ENCODE measurements at places on chromosomes 5 and 9. TPM values are rescaled to one million over a fixed set of nuclear protein-coding genes. Genes with fewer than 3 reads are reported as not detected.

DNA sequence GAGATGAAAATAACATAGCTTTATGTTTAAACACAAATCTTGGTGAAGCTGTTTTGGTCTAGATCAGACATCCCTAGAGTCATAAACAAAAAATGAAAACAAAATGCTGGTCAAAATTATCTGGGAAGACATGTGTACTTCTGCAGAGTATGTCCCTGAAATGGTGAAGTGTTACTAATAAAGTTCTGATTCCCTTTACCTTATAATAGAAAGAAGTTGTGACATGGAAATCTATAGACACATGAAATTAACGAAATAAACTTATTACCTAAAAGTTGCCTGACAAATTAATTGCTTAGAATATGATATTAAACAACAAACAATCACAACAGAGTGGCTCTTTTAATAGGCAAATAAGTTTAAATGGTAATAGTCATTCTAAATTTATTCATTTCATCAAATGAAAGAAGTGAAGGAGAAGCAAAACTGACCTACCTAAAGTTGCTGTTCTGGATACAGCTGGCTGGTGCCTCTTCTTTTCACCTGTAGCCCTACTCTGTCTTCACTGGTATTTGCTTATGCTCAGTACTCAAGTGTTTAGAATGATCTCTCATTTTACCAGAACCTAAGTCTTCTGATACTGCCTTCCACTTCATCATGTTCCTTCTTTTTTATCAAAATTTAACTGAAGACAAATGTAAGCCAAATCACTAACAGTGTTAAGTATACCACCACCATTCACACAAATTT is 38.8 kb downstream of the FNIP1 start:
- no peak for DNase-seq

GRCh38 chr9:29422438-29422837 is 1849.2 kb upstream of the C9orf72 start:
- DNase-seq = no peak

DNA sequence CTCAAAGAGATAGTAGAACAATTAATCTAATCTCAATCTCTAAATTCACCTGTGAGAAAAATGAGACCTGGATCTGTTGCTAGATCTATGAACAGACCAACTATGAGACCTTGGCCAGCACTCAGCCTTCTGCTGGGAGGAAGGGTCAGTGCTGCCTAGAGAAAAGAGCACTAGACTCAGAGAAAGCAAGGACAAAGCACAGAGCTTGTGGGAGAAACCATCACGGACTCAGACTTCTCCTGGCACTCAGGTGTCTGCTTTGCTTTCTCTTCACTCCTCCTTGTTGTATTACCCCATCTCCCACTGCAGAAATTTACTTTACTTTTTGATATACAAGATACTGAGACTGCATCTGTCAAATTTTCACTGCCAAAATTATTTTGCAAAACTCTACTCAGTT is 890.0 kb upstream of the NUDT12 start:
- no peak for DNase-seq

DNA sequence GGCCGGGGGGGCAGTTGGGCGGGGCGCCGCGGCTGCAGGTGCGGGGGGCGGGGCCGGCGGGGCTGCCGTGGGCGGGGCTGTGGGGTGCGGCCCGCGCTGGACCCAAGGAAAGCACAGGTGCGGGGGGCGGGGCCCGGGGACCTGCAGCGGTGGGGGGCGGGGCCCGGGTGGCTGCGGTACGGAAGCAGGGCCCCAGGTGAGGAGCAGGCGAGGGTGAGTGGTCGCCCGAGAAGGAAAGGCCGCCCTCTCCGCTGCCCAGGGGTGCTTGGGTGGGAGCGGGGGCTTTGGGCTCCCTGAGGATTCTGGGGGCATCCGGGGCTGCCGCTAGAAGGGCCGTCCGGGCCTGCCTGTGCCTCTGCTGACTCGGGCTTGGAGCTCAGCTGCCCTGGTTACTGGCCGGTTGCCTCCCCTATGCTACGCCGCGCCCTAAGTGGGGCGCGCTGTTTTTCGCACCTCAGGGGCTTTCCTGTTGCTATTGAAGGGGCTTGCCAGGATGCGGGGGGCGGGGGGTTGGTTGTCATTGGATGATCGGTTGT is 767 bp downstream of the RALGPS1 start:
- peak; percentile 78 for DNase-seq

- DNase-seq = no peak
These were observed 66.7 kb downstream of the TLE1 start for GRCh38 chr9:81622471-81623255.

DNA sequence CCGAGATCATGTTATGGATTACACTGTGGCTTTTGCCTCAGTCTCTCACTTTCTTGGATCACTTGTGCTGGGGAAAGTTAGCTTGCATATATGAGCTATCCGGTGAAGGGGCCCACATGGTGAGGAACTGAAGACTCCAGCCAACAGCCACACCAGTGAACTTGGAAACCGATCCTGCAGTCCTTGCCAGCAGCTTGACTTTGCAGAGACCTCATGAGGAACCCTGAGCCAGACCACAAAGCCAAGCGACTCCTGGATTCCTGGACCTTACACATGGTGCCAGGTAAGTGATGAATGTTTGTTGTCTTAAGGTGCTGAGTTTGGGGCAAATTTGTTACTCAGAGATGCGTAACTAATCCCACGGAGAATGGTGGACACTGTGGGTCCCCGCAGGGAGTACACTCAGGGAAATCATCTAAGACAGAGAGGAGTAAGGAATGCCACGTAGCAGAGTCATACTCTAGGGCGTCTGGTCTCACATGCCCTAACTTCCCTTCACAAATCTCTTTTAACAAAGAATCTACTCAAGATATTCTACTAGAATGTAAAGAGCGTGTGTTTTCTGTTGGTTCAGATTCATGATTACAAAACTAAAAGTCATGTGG is 76.5 kb upstream of the PJA2 start:
- no peak for DNase-seq

GRCh38 chr5:39024005-39024404 is 50.2 kb downstream of the RICTOR start:
- no peak for DNase-seq

GRCh38 chr9:88810826-88811225 is 180.4 kb upstream of the S1PR3 start:
- DNase-seq = no peak

Gene PKD2L2
- not detected for total RNA-seq

Gene RMND5B
- total RNA-seq = 29.5 TPM

DNA sequence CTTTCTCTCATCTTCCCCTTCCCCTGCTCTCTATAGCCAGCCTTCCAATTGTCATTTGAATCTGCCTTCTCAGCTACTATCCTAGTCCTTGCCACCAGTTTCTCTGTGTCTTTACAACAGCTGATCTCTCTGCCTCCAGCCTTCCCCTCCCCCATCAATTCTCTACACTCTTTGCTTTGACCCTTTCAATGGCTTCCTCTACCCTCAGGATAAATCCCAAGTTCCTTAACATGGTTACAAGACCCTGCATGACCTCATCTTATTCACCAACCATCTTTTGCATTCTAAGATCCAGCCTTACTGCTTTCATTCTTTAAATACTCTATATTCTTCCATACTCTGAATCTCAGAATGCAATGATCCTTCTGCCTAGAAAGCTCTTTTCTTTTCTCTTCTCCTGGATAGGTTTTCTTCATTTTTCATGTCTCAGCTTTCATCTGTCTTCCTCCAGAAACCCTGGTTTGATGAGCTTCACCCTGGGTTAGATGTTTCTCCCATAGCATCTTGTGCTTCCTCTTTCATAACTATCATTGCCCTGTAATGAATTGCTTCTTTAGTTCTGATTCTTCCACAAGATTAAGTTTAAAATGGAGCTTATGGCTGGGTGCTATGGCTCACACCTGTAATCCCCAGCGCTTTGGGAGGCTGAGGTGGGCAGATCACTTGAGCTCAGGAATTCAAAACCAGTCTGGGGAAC is 58.6 kb upstream of the ZSWIM6 start:
- no peak for DNase-seq

Gene SLC22A5
- 4.9 TPM for total RNA-seq

Gene NUTM2F
- not detected for total RNA-seq

Gene CCDC112
- 0.31 TPM for total RNA-seq

- DNase-seq = no peak
These were observed 138.8 kb upstream of the LIFR start for GRCh38 chr5:38695021-38695958.
